ENCODE measurements at places on chromosomes 1 and 21.

GRCh38 chr1:58732087-58732775 lies 32.4 kb upstream of the MYSM1 start:
- no peak for DNase-seq

DNA sequence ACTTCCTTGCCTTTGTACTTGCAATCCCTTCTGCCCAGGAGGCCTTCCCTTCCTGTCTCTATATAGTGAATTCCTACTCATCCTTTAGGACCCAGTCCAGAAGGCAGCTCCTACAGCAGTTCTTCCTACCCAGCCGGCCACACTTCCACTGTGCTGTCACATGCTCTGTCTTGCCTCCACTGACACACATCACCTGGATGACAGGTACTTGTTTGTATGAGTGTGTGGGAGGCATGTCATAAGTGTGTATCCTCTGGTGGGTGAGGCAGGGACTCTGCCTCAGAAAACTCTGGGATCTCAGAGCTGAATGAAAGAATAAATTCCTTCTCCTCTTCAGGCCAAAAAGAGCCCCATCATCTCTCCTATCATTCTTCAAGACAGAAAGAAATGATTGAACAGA lies 5.1 kb upstream of the OSCP1 start:
- DNase-seq: no peak

DNA sequence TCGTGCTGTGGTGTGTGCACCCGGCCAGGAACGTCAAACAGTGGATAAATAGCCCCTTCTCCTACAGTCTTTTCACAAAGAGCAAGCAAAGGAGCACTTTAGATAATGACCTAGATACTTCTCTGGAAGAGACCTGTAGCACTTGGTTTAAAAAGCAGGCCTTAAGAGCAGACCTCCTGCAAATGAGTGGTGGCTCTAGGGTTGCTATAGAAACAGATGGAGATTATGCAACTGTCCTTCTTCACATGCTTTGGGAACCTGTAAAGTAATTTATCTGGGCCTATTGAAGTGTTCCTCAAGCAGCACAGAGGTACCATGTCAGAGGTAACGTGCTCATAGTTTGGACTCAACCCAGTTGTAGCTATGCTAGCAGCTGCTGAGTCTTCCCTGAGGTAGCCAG lies 208.2 kb upstream of the KIAA0040 start:
- DNase-seq: no peak

GRCh38 chr1:96234299-96234698 lies 487.3 kb upstream of the PTBP2 start:
- no peak for DNase-seq

GRCh38 chr1:180535418-180535999 lies 23.3 kb upstream of the OVAAL start:
- no peak for DNase-seq

DNA sequence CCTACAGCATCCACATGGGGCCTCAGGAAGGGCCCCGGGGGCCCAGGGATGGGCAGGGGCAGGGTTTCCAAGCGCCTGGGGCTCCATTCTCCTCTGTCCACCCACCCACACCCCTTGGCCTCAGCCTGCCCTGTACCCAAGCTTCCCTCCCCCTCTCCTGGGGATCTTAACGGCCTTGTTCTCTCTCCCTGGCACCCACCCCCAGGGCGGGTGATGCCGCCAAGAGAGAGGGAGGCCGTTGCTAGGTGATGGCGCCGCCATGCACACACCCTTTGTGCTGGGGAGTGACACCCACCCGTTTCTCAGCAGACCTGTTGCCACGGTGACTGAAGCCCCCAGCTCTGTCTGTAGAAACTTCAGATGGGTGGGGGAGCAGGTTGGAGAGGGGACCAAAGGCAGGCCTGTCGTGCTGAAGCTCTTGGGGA lies 7.6 kb downstream of the GPR37L1 start:
- DNase-seq: no peak

DNA sequence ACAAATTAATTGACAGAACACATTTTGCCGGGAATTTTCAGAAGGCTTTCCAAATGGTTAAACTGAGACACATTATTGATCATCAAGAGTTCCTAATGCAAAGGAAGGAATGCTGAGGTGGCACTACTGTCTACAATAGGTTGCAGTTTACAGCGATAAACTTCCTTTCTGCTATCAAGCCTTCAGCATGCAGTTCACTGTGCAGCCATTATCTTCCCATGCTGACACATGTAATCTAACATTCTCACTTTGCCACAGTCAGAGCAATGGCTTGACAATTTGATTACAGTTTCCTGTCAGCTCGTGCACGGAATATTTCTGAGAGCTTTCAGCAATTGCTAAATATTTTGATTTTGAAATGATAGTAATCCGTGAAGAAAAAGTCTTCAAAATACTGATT lies 166.9 kb upstream of the PRMT6 start:
- DNase-seq: no peak

DNA sequence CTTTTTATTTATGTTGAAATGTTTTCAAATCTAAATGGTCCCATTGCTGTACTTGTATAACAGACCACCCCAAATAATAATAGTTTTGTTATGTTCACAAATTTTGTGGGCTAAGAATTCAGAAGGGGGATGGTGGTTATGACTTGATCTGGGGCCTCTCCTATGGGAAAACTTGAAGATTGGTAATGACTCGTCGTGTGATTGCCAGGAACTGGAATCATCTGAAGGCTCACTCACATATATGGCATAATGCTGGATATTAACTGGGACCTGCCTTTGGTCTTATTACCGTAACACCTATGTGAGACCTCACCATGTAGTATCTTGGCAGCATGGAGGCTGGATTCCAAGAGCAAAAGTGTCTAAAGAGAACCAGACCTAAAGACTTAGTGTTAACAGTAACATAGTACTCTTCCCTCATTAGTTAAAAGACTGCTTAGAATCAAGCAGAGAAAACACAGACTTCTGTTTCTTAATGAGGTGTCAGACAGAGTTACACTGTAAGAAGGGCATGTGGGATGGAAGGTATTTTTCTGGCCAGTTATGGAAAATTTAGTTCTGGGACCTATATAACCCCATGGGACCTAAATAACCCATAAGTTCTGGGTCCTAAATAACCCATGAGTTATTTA lies 11.9 kb downstream of the LYPLAL1 start:
- DNase-seq: no peak

DNA sequence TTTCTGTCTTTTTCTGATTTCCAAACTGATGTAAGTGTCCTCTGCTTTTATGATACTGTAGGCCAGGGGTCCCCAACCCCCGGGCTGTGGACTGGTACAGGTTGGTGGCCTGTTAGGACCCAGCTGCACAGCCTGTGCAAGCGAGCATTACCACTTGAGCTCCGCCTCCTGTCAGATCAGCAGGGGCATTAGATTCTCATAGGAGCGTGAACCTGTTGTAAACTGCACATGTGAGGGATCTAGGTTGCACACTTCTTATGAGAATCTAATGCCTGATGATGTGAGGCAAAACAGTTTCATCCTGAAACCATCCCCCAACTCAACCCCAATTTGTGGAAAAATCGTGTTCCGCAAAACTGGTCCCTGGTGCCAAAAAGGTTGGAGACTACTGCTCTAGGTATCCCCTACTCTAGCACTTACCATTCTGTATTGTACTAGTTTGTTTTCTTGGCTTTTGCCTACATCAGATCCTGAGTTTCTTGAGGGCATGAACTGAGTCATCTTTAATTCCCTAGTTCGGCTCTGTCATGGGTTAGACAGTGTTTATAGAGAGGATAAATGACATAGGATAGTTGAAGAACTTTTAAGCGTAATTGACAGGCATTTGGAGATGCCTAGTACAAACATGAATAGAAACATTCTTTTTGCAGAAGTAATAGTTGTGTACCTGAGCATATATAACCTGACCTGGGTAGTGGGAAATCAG lies 4.1 kb downstream of the ABCD3 start:
- DNase-seq: no peak

- DNase-seq: no peak
Observed at GRCh38 chr1:203453016-203453415, 22.6 kb upstream of the PRELP start.

DNA sequence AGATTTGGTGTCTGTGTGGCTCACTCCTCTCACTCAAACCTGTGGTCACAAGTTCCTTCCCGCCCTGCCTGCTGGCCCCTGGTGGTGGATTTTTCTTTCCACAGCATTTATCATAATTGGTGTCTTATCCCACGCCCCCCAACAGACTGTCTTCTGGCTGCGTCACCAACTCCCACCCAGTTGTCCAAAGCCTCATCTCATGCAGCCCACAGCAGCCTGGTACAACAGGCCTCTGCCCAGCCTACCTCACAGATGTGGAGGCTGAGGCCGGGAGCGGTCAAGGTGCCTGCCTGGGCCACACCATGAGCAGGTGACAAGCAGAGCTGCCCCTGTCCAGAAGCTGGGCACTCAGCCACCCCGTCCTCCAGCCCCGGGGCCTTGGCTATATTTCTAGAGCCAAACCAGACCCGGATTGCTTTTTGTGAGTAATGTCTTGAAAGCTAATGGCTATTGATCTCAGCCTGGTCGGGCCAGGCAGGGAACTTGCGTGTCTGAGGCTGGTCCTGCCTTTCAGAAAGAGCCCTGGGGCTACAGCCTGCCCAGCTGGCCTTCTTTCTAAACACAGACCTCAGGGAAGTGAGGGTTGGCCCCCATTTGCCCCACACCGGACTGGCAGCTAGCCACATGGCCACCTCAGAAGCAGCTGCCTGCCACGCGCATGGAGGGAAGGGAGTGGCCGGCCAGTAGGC lies 2.6 kb downstream of the KCNAB2 start:
- DNase-seq: no peak

GRCh38 chr1:193498088-193498655 lies 311.8 kb upstream of the B3GALT2 start:
- no peak for DNase-seq

GRCh38 chr1:46401964-46402626 lies 8.0 kb downstream of the FAAH start:
- no peak for DNase-seq

GRCh38 chr1:93960641-93961147 lies 51.5 kb upstream of the GCLM start:
- no peak for DNase-seq

- no peak for DNase-seq
Observed at GRCh38 chr1:234989479-234990327, 138.9 kb downstream of the TOMM20 start.

DNA sequence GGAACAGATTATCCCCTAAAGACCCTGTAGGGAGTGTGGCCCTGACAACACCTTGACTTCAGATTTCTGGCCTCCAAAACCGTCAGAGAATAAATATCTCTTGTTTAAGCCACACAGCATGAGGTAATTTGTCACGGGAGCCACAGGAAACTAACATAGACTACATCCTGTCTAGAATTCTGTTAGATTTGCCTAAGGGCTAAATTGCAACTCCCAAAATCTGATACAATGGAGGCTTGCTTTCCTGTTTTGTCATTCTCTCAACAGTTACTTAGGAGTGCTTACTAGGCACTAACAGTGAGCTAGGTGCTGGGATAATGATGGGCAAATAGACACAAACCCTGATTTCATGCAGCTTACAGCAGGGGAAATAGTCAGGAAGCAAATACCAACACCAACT lies 141.6 kb downstream of the MIS18A start:
- DNase-seq: no peak

DNA sequence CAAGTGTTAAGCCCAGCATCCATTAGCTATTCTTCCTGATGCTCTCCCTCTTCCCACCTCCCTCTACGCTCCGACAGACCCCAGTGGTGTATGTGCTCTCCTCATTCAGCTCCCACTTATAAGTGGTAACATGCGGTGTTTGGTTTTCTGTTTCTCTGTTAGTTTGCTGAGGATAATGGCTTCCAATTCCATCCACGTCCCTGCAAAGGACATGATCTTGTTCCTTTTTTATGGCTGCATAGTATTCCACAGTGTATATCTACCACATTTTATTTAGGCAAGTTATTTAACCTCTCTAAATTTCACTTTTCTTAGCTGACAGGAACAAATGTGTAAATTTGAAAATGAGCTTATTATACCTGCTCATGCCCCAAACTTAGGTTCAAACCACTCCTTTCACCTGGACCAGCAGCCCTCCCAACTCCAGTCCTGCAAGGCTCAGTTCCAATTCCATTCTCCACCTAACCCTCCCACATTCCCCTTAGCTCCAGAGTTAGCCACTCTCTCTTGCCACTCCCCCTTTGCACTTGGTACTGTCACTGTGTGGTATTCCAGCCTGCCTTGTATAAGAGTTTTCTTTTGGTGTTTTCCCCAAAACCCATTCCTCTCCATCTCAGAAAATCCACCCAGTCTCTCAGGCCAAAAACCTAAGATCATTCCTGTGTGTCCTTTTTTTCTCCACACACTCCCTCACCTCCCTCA lies 1.7 kb upstream of the PEF1 start:
- no peak for DNase-seq

DNA sequence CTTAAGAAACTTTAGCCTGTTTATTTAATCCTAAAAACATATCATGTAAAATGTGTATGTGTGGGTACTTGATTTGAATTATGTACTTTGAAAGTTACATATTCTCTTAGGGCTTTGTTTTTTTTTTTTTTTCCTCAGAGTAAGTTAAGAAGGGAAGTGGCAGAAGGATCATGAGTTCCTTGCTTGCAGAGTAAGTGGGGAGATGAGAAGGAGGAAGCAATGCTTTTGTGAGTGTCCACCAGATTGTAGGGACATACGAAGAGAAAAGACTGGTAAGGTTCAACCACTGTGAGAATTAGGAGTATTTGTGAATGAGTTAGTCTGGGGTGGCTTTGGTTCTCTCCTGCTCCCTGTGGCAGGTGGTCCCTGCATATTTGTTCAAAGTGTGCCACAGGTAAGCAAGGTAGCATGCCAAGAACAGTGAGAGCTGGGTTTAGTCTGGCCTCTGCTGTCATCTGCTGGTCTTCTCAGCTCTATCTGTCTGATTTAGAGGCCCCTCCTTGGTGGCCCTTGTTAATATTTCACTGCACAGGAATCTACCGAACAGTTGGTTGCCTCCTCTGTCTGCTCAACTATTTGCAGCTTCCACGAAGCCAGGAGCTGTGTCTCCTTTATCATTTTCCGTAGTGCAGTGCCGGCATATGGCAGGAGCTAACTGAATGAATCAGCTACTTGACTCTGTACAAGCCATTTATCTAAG lies 9.5 kb downstream of the DNM3 start:
- no peak for DNase-seq

DNA sequence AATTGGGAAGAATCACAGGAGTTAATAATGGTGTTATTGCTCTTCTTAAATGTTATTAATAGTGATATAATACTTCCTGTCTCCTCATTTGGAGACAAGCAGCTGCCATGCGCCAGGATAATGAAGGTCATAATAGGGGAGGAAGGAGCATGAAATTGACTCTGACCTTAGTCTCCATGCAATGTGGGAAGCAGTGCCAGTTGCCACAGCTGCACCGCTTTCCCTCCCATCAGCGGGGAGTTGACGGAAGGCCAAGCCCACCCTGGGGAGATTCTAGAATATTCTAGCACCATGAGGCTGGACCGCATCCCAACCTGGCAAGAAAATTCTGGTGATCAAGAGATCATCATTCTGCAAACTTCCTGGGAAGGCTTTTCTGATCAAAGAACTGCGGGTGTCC lies 11.0 kb upstream of the OLIG1 start:
- no peak for DNase-seq

GRCh38 chr1:78102916-78103315 lies 57.1 kb downstream of the GIPC2 start:
- no peak for DNase-seq

Data from GM12891 (cell line).